ENCODE measurements at places on chromosomes 7 and 10.
A peak's percentile ranks its signal among the peaks of the same experiment; 100 is the strongest.

GRCh38 chr7:77199013-77199966 is at the start of gene FGL2:
FGL2 (minus strand) TSS chr7:77199819; CDS start chr7:77199793, 26 bp downstream.
- DNase-seq, result no peak

GRCh38 chr10:45418849-45419675 is 45.0 kb downstream of the ALOX5 start:
- no peak for DNase-seq

DNA sequence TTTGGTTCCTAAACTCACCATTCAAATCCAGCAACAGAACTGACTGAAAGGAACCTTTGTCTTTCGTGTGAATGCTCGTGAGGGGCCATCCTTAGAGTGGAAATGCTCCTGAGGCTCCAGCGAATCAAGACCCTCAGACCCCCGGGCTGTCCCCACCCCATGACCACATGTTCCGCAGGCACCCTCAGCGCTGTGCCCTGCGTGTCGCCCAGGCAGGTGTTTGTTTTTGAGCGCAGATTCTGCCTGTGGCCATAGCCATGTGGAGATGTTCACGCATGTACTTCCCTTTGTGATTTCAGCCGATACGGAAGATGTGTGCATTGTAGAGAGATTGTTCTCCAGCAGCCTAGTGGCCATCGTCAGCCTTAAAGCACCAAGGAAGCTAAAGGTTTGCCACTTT is 24.2 kb downstream of the WIPI2 start:
- DNase-seq, result no peak

DNA sequence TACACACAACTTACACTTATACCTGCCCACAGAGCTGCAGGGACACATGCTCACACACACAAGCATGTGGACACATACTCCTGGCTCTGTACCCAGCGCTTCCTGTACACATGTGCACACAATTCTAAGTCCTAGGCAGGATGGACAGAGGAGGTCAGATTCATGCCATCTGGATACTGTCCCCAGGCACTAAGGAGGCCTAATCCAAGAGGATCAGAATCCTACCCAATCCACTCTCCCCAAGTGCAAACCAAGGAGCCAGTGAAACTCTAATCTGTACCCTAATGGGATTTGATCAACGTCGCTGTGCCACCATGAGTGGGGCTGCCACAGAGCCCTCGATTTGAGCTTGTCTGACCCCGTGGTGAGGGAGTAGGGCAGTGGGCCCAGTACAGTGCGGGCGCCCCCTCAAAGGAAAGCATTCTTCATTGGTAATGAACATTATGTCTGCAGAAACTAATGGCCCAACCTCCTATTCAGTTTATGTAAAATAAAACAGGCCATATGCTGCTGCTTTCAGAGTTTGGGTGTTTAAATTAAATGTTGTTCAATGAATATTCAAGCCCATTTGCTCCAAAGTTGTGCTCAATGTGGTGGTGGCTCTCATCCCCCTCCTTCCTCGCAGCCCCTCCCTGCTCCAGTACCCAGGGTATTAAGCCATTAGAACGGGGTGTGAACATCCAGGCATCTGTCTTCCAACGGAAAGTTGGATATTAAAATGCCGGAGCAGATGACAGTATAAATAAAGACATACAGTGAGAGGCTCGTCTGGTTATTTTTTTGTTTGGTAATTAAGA is 26.4 kb downstream of the RPS24 start:
- DNase-seq, result peak; percentile 76

DNA sequence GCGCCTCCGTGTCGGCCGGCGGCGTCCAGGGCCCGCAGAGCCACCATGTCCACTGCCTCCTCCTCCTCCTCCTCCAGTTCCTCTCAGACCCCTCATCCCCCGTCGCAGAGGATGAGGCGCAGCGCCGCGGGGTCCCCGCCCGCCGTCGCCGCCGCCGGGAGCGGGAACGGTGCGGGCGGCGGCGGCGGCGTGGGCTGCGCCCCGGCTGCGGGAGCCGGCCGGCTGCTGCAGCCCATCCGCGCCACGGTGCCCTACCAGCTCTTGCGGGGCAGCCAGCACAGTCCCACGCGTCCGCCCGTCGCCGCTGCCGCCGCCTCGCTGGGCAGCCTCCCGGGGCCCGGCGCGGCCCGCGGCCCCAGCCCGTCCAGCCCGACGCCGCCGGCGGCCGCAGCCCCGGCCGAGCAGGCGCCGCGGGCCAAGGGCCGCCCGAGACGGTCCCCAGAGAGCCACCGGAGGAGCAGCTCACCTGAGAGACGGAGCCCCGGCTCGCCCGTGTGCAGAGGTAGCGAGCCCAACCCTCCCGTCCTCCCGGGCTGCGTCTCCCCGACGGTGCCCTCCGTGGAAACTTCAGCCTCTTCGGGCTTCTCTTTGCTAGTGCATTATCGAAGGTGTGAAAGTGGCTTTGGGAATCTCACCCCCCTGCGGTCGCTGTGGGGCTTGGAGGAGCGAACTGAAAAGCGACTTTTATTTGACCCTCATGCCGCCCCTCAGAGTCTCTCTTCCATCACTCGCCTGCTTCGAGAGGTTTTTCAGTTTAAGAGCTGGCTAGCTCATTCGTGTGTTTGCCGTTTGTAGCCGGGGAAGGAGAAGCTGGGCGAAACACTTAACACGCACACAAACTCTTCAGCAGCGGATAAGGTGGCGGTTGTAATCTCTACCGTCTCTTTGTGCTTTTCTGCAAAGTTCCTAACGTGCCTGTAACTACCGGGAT is 975 bp downstream of the GLCCI1 start:
- peak; percentile 70 for DNase-seq

DNA sequence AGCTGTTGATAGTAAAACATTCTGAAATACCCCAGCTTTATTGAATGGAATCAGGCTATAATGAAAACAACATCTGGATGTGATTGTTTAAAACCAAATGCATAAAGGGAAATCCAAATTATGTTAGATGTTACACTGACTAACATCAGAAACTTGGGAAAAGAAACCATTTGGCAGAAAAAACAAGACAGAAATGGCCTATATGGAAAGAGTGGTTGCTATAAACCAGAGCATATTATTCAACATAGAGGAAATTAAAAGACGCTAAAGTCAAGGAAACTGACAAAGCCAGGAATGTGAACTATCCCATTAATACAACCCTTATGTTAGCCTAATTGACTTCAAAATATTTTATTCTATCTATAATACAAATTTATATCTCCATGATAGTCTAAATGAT is 53.0 kb upstream of the CABCOCO1 start:
- DNase-seq, result no peak

GRCh38 chr7:142703655-142704305 is 45.5 kb upstream of the PRSS1 start:
- DNase-seq, result no peak

GRCh38 chr7:22851145-22851544 is 28.5 kb upstream of the TOMM7 start:
- DNase-seq, result no peak

- DNase-seq, result peak; percentile 44
These were observed 27.3 kb downstream of the HYAL4 start for GRCh38 chr7:123871998-123872867.

GRCh38 chr10:33265621-33266020 is 68.8 kb downstream of the NRP1 start:
- no peak for DNase-seq

- DNase-seq, result no peak
These were observed 35.6 kb downstream of the CDH23 start for GRCh38 chr10:71432101-71432905.

GRCh38 chr10:126133906-126134656 is 237.7 kb downstream of the FANK1 start:
- no peak for DNase-seq

DNA sequence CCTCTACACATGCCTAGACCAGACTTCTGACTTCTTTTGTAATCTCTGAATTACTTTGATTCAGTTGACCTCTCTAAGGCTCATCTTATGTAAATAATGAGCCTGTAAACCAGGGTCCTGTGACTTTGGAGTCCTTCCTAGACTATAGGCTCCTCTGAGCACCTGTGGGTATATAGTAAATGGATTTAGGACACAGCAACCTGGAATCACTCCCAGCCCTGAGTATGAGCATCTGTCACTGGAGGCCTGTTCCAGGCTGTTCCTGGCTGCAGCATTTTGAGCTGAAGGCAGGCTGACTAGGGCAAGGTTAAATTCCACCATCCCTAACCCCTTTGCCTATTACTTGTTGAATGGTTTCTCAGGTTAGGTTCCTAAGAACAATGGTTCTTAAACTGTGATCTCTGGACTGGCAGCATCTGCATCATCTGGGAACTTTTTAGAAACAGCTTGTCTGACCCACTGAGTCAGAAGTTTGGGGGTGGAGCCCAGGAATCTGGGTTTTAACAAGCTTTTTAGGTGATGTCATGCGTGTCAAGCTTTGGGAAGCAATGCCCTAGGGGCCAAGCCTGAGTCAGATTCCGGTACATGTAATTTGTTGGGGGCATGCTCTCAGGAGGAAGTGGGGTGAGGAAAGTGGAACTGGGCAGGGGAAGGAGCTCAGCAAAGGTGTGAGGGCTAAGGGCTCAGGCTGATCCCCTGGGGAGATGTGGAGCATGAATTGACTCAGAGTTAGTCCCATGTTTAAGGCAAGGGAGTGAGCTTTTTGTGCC is 28.2 kb downstream of the MINDY4 start:
- peak; percentile 19 for DNase-seq

GRCh38 chr7:14199336-14199735 is 209.9 kb upstream of the ETV1 start:
- no peak for DNase-seq

DNA sequence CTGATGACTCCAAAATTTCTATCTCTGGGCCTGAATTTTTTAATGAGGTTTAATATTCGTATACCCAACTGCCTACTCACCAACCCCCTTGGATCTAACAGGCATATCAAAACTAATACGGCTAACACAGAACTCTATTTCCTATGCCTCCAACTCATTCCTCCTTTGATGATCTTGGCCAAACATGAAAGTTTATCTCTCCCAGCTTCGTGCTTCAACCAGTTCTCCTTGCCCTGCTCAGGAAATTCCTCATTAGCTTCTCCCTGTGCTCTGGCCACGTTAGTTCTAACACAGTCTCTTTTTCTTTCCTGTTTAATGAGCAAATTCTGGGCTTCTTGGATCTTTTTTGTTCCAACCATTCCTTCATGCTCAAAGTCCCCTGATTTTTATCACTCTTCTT is 138.9 kb upstream of the PTN start:
- DNase-seq, result no peak

GRCh38 chr10:24247841-24248240 is 38.9 kb downstream of the KIAA1217 start:
- DNase-seq, result no peak

DNA sequence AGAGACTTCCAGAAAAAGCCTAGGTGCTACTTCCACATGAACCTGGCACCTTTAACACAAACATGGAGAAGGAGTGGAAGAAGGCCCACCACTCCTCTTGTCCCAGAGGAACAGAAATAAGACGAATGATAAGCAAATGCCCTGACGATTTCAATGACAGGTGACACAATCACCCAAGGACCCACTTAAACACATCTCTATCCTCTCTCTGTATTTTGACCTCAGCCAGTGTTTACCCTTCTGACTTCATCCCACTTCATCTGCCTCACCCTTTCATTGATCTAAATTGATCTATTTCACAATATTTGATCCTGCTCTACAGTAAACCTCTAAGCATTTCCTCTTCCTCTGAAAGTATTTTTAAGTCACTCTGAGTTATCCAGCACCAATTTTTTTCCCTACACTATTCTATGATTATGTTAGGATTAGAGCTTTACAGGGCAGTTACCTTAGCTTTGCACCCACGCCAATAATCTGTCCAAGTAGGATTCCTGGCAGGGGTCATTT is 9.1 kb downstream of the GOT1 start:
- DNase-seq, result no peak

GRCh38 chr10:14686356-14686755 is 88.3 kb downstream of the FAM107B start:
- DNase-seq, result no peak

- peak; percentile 17 for DNase-seq
These were observed 238.0 kb upstream of the INHBA start for GRCh38 chr7:41940760-41941343.

- no peak for DNase-seq
These were observed 23.2 kb downstream of the BET1 start for GRCh38 chr7:93980744-93981479.

DNA sequence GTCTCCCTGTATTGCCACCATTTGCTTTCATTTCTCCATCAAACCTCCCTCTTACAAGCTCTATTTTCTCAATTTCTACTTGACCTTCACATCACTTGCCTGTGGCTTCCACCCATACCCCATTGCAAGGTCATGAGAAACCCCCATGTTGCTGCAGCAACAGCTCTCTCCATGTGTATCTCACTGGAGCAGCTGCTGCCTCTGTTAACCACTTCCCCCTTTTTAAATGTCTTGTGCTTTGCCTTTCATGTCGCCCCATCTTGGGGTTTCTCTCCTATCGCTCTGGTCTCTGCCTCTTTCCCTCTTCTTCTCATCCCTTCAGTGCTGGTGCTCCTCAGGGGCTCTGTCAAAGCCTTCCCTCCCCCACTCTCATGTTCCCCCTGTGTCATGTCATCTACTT is 148.8 kb downstream of the CHN2 start:
- DNase-seq, result no peak

- no peak for DNase-seq
These were observed 32.5 kb downstream of the LAMB4 start for GRCh38 chr7:108097703-108098102.

DNA sequence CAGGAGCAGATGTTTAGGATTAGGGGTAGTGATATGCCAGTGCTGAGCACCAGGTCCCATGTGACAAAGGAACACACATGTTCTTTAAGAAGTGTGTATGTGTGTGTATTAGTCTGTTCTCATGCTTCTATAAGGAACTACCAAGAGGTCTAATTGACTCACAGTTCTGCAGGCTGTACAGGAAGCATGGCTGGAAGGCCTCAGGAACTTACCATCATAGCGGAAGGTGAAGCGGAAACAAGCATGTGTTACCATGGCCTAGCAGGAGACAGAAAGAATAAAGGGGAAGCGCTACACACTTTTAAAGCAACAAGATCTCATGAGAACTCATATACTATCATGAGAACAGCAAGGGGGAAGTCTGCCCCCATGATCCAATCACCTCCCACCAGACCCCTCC is 22.8 kb upstream of the PDZD8 start:
- no peak for DNase-seq

- peak; percentile 2 for DNase-seq
These were observed 7.1 kb downstream of the AGMO start for GRCh38 chr7:15554744-15555143.

DNA sequence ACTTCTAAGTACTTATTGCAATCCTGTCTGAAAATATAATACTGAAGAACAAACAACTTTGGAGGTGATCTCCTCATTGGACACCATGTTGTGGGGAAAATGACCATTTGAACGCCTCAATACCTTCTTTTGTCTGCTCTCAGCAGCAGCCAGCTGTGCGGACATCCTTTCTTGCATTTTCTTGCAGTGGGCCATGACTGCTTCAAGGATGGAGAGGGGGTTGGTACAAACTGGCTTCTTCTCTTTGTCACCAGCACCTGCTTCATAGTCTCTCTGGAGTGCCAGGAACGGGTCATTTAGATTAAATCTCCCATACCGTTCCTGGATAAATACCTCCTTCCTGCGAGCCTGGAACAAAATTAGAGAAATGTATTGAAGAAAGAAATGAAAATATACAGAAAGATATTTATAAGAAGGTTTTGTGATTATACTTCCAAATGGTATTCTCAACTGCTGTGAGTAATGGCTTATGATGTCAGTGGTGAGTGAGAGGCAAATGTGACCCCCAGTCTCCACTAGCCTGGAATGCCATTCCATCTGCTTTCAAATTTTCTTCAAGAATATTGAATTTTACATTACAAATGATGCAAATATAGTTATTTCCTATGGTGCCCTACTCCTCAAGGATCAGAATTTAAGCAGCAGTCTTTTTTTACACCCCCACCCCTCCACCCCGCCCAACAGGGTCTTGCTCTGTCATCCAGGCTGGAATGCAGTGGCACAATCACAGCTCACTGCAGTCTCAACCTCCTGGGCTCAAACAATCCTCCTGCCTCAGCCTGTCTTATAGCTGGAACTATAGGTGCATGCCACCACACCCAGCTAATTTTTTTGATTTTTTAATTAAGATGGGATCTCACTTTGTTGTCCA is 62.4 kb downstream of the CTTNBP2 start:
- DNase-seq, result no peak
